ENCODE measurements at places on chromosomes 16 and 17. TPM values are rescaled to one million over a fixed set of nuclear protein-coding genes. Genes with fewer than 3 reads are reported as not detected.

CTF1 gene
- 0.54 TPM for total RNA-seq

MYH13 gene
- not detected for total RNA-seq

DNA sequence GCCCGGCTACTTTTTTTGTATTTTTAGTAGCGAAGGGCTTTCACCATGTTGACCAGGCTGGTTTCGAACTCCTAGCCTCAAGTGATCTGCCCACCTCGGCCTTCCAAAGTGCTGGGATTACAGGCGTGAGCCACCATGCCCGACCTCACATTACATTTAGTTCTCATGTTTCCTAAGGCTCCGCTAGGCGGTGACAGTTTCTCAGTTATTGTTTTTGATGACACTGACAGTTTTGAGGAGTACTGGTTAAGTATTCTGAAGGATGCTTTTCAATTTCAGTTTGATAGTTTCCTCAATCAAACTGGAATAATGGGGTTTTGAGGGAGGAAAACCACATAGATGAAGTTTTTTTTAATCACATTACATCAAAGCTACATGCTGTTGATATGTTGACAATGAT lies 1028.5 kb downstream of the CDH8 start:
- DNase-seq = no peak

DNA sequence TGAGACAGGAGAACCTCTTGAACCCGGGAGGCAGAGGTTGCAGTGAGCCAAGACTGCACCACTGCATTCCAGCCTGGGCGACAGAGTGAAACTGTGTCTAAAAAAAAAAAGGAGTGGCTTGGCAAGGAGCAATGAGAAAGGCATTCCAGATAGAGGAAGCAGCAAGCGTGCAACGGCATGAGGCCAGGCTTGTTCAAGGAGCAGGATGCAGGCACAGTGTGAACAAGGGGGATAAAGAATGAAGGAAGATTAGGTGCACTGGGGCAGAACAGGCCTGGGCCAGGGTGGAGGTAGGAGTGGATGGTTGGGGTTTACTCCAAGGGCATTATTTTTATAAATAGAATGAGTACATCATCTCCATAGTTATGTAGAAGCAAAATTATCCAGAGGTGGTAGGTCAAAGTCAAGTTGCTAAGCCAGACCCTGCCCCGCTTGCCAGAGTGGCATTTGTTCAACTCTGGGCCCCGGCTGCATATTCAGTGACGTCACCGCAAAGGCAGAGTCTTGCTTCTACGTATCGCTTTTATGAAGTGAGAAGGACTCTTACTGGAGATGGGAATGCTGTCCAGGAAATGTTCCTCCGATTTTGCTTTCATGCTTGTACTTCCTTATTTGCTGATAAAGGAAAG lies 100.2 kb downstream of the KATNIP start:
- DNase-seq = no peak

DNA sequence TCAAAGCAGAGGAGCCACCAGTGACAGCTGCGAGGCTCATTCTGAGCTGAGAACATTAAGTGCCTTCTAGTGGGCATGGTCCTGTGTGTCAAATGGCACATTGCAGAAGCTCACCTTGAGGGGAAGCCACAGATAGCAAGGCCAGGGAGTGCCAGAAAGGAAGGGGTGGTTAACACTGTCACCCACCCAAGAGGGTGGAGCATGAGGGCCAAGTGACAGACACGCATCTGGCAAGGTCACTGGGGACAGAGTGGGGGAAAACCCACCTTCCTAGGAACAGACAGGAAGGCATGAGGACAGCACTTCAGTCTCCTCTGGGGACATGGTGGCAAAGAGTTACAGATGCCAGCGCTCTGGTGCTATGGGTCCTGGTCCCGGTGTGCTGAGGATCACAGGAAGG lies 22.1 kb downstream of the NUBP1 start:
- DNase-seq = no peak

DNA sequence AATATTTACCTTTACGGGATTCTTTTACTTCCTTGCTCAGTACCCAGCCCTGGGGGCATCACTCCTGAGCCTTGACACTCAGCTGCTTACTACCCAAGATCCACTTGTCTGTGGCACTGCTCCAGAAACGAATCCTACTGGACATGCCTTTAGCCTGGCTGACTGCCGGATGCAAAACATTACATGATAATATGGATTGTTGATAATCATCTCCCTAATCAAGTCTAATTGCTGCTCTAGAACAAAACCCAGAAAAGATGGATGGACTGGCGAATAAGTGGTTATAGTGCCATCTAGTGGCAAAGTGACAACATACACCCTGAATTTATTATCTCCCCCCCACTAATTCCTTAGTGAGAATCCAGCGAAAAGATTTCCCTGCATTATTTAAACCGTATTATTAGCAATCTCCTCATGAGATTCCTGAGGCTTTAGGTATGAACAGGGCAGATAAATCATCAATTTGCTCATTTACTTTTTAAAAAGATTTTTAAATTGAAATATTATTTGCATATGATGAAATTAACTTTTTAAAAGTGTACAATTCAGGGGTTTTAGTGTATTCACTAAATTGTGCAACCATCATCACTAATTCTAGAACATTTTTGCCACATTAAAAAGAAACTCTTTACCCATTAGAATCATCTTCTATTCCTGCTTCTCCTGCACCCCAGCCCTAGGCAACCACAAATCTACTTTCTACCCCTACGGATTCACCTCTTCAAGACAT lies 61.6 kb downstream of the RGS9 start:
- peak; percentile 78 for DNase-seq

DNA sequence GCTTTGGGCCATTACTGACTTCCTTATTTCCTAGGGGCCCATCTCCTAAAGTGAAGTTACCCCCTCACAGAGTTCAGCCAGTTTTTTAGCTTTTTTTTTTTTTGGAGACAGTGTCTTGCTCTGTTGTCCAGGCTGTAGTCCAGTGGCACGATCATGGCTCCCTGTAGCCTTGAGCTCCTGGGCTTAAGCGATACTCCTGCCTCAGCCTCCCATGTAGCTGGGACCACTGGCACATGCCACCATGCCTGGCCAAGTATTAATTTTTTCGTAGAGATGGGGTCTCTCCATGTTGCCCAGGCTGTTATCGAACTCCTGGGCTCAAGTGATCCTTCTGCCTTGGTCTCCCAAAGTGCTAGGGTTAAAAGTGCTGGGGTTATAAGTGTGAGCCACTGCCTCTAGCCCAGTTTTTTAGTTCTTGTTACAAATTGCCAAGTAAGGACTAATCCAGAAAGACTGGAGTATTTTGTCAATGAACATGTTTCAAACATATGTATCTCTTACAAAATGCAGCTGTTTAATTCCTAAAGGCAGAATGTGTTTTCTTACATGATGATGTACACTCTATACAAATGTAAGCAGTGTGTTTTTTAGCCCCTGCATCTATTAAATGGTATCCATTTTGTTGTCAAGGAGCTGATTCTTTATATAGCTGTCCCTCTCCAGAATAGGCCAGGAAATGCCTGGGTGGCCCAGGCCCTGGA lies 49.1 kb upstream of the IL34 start:
- no peak for DNase-seq

DNA sequence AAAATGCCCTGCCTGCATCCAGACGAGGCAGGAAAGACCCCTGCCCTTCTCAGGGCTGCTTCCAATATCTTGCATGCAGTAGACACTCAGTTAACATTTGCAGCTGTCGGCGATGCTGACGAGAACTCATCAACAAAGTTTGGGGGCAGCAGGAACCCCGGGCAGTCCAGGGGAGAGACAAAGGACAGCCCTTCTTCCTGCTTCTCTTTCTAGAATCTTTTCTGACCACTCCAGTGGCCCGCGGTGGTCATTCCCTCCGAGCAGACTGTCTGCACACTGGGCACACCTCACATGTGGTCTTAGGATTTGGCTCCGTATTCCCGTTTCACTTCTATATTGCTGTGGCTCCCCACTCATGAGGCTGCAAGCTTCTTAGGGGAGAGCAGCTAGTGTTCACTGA lies 31.0 kb upstream of the MFSD6L start:
- DNase-seq = no peak

Data from GM23338 (cell line).